H9 (cell line): ENCODE measurements at places on chromosomes 3 and 15. TPM values are rescaled to one million over a fixed set of nuclear protein-coding genes. Genes with fewer than 3 reads are reported as not detected.

GRCh38 chr3:157626817-157627216 is 123.6 kb upstream of the VEPH1 start:
- DNase-seq, result no peak

DNA sequence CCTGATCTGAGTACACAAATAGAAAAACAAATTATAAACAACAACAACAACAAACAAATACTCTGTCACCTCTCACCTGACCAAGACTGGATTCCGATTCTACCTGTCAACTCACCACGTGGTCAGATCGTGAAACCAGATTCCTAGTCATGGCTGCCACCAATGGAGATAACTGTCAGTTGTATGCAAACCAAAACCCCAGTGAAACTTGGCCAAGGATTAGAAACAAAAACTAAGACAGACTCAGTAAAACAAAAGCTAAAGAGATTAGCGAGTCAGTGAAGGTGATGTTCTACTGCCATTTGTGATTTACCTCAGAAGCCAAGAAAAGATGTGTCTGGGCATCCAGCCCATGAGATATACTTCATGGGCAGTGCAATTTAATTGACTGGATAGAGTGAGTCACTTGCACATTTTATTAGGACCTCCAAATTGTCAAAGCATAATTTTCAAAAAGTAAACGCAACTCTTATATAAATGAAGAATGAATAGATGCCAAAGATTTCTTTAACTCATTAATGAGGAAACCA is 31.1 kb downstream of the PHLDB2 start:
- DNase-seq, result no peak

DNA sequence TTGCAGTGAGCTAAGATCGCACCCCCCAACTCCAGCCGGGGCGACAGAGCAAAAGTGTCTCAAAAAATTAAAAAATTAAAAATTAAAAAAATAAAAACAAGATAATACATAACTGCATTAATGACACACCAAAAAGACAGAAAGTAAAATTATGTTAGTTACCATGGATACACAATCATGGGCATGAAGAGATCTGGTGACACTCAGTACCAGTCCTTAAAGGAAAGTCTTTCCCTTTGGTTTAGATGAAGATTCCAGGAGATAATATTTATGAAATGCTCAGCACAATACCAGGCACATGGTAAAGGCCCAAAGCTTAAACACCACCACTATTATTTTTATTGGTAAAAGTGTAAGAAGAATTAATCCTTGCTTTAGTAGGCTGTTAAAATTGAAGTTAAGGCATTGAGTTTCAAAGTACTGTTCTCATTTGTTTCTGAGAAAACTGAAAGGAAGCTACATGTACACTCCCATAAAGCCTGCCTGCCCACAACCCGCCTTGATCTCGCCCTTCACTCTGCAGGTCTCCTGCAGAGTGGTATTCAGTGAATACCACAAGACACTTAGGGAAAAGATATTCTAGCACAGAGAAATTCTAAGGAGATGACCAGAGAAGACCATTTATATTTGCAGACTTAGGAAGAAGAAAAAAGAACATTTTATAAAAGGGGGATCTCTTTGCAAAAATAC is 52.3 kb downstream of the SUCLG2 start:
- no peak for DNase-seq

Gene ERICH6
- not detected in 2 replicates for total RNA-seq
